GM23338 (cell line): ENCODE measurements at places on chromosomes 11 and 22. TPM values are rescaled to one million over a fixed set of nuclear protein-coding genes. Genes with fewer than 3 reads are reported as not detected.
A peak's percentile ranks its signal among the peaks of the same experiment; 100 is the strongest.

GRCh38 chr11:27022659-27023251 lies 17.9 kb upstream of the BBOX1 start:
- no peaks in the 10 kb centered on the region for H3K27me3 ChIP-seq
- DNase-seq, result no peak
- H3K4me3 ChIP-seq, result no peak overlapping the region
- peaks cover 10% of the 10 kb centered on the region for H3K4me1 ChIP-seq
- no peaks in the 10 kb centered on the region for H3K36me3 ChIP-seq

DNA sequence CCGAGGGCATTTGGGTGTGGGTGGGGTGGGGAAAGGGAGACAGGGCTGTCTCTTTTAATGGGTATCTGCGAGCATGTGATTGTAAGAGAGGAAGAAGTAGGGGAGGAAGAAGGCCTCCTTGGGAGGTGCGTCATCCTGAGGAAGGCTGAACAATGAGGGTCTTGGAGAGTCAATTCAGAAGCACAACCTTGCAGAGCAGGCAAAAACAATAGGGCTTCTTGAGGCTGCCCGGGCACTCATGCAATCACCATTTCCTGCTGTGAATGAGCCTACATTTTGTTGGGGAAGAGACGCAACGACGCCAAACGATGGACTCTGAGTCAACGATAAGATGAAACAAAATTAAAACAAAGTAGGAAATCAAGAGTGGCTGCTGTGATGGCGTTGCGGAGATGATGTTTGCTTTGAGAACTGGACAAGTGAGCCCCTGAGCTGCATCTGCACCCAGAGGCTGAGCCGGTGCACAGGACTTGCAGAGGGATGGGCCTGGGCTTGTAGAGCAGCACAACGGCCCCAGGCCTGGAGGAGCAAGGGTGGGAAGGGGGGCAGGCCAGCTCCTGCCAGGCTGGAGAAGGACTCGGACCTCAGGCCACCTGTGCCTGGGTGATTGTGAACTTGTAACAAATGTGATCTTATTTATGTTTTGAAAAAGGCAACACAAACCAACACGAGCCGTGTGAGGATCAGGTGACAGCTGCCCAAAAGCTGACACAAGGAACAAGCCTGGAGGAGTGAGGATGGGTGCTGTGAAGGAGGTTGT lies 92.3 kb upstream of the B3GAT1 start:
- no peaks in the 10 kb centered on the region for H3K36me3 ChIP-seq
- H3K4me1 ChIP-seq, result peaks cover 14% of the 10 kb centered on the region
- no peak overlapping the region for H3K4me3 ChIP-seq

DNA sequence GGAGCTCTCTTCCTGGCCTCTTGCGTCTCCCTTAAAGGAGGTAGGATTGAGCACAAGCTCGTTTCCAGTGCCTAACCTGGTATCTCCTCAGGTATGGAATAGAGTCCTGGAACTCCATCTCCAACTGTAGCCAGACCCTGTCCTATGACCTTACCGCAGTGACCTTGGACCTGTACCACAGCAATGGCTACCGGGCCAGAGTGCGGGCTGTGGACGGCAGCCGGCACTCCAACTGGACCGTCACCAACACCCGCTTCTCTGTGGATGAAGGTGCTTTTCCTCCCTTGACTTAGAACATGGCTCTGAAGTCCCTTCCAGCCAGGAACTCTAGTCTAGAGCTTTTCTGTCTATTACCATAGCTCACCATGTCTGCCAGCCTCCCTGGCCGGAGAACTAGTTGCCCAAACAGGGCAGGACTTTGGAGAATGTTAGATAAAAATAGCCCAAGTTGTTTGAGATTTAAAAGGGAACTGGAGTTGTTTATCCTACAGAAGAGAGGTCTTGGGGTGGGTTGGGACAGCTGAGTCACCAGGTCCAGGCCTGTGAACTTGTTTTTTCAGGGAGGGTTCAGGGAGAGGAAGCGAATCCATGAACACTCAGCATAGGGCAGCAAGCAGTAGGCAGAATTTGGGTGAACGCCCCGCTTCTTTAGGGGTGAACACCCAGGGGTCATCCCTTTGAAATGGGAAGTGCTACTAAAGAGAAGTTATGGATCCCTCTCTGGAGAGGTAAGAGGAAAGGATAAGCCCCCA lies 3.3 kb downstream of the IL10RA start:
- no peak overlapping the region for H3K4me3 ChIP-seq
- H3K27ac ChIP-seq, result no peak overlapping the region
- H3K4me1 ChIP-seq, result peaks cover 5% of the 10 kb centered on the region; the same call in 1 of the 2 replicates
- no peak for DNase-seq

DNA sequence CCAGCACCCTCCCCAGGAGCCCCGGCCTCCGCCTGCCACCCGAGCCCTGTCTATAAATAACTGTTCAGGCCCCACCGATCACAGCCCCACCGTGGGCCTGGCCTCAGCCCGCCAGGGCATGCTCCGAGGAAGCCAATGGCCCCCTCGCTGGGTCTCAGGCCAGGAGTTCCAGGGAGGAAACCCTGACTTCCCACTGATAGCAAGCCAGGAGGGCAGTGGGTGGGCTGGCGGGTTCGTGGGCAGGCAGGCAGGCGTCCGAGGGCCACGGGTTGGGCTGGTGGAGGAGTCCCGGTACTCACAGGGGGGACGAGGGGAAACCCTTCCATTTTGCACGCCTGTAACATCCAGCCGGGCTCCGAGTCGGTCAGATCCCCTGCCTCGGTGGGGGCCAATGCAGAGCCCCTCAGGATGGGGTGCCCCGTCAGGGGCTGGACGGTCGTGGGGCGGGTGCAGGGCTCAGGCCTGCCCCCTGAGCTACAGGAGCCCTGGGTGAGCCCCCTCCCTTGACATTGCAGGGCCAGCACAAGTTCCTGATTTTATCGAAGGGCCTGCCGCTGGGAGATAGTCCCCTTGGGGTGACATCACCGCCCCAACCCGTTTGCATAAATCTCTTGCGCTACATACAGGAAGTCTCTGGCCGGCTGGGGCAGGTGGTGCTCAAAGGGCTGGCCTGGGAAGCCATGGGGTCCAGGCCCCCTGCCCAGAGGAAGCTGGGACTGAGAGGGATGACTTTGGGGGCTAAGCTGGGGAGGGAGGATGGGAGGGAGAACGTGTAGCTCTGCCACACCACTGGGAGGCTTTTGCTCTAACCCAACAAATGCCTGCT lies at the start of gene SPI1:
SPI1 (minus strand) TSS at position 538 of the 826 bp plus-strand sequence; CDS start at position 344, 194 bp downstream.
- peak; percentile 66 for DNase-seq
- H3K27ac ChIP-seq, result no peak within 1 kb of the TSS
- no peaks in the 10 kb centered on the region for H3K36me3 ChIP-seq

- no peak for DNase-seq
- no peak overlapping the region for H3K4me3 ChIP-seq
- no peaks in the 10 kb centered on the region for H3K36me3 ChIP-seq
- H3K4me1 ChIP-seq, result peaks cover 26% of the 10 kb centered on the region
- no peaks in the 10 kb centered on the region for H3K27me3 ChIP-seq
Observed at GRCh38 chr22:39216143-39216490, 28.7 kb downstream of the PDGFB start.

DNA sequence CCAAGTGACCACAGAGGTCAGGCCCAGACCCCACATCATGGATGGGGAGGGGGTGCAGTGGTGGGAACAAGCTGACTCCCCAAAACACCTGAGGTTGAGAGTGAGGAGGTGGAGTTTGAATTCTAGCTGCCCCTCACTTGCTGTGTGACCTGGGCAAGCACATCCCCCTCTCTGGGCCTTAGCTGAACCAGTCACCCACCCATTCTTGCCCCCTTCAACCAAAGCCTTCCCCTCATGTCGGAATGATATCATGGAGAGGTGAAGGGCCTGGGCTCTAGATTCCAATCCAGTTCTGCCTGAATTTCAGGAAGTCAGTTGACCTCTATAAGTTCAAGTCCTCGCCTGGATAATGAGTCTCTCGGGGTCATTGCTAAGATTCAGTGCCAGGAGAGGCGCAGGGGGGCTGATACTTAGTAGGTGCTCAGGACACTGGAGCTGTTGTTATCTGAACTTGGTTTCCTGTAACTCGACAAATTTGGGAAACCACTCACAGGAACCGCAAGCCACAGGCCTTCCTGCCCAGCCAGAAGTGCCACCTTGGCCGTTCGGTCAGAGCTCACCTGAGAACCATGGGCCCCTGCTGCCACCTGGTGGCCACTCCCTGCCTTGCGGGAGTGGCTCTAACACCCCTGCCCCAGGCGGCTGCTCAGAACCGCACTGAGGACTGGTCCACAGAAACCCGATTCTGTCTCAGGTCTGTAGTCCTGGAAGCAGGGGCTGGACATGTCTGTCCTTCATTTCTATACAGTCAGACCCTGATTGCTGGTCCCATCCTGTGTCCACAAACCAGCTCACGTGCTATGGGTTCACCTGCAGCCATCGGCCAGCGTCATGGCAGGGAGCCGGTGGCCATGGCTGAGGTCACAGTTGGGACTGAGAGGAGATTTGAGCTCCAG lies 6.9 kb downstream of the CDC42EP1 start:
- peaks cover under 1% of the 10 kb centered on the region; the same call in 1 of the 2 replicates for H3K27me3 ChIP-seq
- H3K27ac ChIP-seq, result 0 out of 2 replicates have a peak overlapping the region, but pooled peaks have one; percentile 79
- H3K4me1 ChIP-seq, result peaks cover 32% of the 10 kb centered on the region
- peak; percentile 93 for DNase-seq
- H3K4me3 ChIP-seq, result no peak overlapping the region

DNA sequence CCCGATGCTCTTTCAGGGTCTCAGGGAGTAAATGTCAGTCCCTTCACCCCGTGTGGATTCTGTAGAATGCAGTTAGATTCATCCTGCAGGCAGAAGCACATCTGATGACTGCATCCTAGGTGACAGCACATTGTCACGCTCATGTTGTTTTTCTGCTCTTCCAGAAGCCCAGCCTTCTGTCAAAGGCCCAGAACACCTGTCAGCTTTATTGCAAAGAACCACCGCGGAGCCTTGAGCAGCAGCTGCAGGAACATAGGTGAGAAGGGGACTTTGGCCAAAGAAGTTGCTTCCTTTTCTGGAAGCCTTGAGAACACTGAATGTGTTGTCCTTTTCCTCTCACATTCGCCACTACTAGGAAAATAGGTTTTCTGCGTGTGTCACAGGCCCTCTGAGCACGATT lies 43.7 kb downstream of the PPP2R1B start:
- peaks cover 17% of the 10 kb centered on the region for H3K4me1 ChIP-seq
- DNase-seq, result no peak
- H3K36me3 ChIP-seq, result 0 out of 2 replicates have a peak, but pooled peaks cover 3% of the 10 kb centered on the region
- no peak overlapping the region for H3K4me3 ChIP-seq
- H3K27me3 ChIP-seq, result no peaks in the 10 kb centered on the region
- H3K27ac ChIP-seq, result no peak overlapping the region

GRCh38 chr11:5696210-5696609 lies 6.6 kb downstream of the TRIM22 start:
- H3K4me3 ChIP-seq, result no peak overlapping the region
- no peak overlapping the region for H3K27ac ChIP-seq
- peaks cover 18% of the 10 kb centered on the region for H3K36me3 ChIP-seq
- DNase-seq, result no peak
- H3K4me1 ChIP-seq, result peaks cover 7% of the 10 kb centered on the region

GRCh38 chr22:40635940-40636379 lies 559 bp downstream of the MRTFA start:
- H3K4me1 ChIP-seq, result peaks cover 8% of the 10 kb centered on the region; the same call in 1 of the 2 replicates
- H3K27ac ChIP-seq, result no peak overlapping the region
- peaks cover 3% of the 10 kb centered on the region; the same call in 1 of the 2 replicates for H3K27me3 ChIP-seq
- H3K4me3 ChIP-seq, result peak overlapping the region; percentile 90

- H3K36me3 ChIP-seq, result no peaks in the 10 kb centered on the region
- no peaks in the 10 kb centered on the region; the same call in 1 of the 2 replicates for H3K27me3 ChIP-seq
- H3K4me1 ChIP-seq, result peaks cover 67% of the 10 kb centered on the region
- no peak overlapping the region for H3K4me3 ChIP-seq
- H3K27ac ChIP-seq, result 0 out of 2 replicates have a peak overlapping the region, but pooled peaks have one; percentile 72
Observed at GRCh38 chr11:123188508-123189165, 6.4 kb downstream of the CLMP start.

The NXPE1 gene
- total RNA-seq, result not detected in 2 replicates

The CCDC15 gene
- total RNA-seq, result 3.3 and 8.0 TPM in 2 replicates

GRCh38 chr22:37284805-37285355 lies 2.6 kb downstream of the CYTH4 start:
- peaks cover 15% of the 10 kb centered on the region; the same call in 1 of the 2 replicates for H3K4me1 ChIP-seq
- no peak for DNase-seq
- no peaks in the 10 kb centered on the region for H3K36me3 ChIP-seq
- no peaks in the 10 kb centered on the region for H3K27me3 ChIP-seq
- no peak overlapping the region for H3K4me3 ChIP-seq

DNA sequence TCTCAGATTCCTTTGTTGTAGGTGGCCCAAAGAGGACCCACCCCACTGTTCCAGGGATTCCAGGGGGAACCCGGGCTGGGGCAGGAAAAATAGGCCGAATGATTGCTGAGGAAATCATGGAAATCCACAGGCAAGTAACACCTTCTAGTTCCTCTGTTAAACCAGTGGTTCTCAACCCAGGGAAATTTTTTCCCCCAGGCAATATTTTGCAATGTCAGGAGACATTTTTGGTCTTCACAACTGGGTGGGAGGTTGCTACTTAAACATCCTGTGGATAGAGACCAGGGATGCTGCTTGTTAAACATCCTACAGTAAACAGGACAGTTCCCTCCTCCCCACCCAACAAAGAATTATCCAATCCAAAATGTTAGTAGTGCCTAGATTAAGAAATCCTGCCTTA lies 84.7 kb downstream of the BTBD10 start:
- no peak for DNase-seq
- H3K36me3 ChIP-seq, result no peaks in the 10 kb centered on the region
- no peaks in the 10 kb centered on the region for H3K27me3 ChIP-seq
- H3K27ac ChIP-seq, result no peak overlapping the region
- H3K4me1 ChIP-seq, result no peaks in the 10 kb centered on the region

The TMEM151A gene
- 4.4 and 5.0 TPM in 2 replicates for total RNA-seq

DNA sequence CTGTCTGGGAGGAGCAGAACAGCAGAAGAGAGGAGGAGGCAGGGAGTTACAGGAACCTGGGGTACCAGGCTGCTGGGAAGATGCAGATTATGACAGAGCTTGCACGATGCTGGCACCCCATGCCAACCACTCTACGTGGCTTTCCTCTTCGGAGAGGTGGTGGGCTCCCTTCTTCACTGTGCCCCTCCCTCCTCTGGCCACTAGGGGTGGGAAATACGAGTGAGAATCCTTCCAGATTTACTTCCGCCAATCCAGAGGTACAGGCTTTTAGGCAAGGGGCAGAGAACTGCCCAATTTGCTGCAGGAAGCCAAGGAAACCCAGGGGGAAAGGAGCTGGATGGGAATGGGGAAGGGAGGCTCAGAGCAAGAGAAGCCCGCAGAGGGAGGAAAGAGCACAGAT lies 12.3 kb downstream of the HYOU1 start:
- no peak overlapping the region for H3K4me3 ChIP-seq
- H3K36me3 ChIP-seq, result peaks cover 18% of the 10 kb centered on the region
- no peaks in the 10 kb centered on the region for H3K27me3 ChIP-seq
- peak; percentile 68 for DNase-seq
- H3K27ac ChIP-seq, result peak overlapping the region; percentile 75
- peaks cover 21% of the 10 kb centered on the region for H3K4me1 ChIP-seq

GRCh38 chr11:93515441-93516025 lies 27.7 kb downstream of the SMCO4 start:
- no peaks in the 10 kb centered on the region; the same call in 1 of the 2 replicates for H3K36me3 ChIP-seq
- peaks cover 14% of the 10 kb centered on the region; the same call in 1 of the 2 replicates for H3K4me1 ChIP-seq
- H3K27me3 ChIP-seq, result no peaks in the 10 kb centered on the region
- 0 out of 2 replicates have a peak overlapping the region, but pooled peaks have one; percentile 57 for H3K27ac ChIP-seq
- DNase-seq, result peak; percentile 26
- H3K4me3 ChIP-seq, result no peak overlapping the region

GRCh38 chr22:44445731-44446130 lies 52.3 kb downstream of the RTL6 start:
- H3K27me3 ChIP-seq, result no peaks in the 10 kb centered on the region
- H3K27ac ChIP-seq, result no peak overlapping the region
- no peak for DNase-seq
- no peaks in the 10 kb centered on the region for H3K36me3 ChIP-seq
- H3K4me3 ChIP-seq, result no peak overlapping the region
